COR-L47 (cell line): ENCODE measurements at places on chromosomes 4 and X.

GRCh38 chr4:78031417-78031950 is 25.6 kb upstream of the FRAS1 start:
- no peak for DNase-seq

GRCh38 chr4:113958766-113959538 is 20.5 kb downstream of the ARSJ start:
- peak; percentile 6 for DNase-seq

DNA sequence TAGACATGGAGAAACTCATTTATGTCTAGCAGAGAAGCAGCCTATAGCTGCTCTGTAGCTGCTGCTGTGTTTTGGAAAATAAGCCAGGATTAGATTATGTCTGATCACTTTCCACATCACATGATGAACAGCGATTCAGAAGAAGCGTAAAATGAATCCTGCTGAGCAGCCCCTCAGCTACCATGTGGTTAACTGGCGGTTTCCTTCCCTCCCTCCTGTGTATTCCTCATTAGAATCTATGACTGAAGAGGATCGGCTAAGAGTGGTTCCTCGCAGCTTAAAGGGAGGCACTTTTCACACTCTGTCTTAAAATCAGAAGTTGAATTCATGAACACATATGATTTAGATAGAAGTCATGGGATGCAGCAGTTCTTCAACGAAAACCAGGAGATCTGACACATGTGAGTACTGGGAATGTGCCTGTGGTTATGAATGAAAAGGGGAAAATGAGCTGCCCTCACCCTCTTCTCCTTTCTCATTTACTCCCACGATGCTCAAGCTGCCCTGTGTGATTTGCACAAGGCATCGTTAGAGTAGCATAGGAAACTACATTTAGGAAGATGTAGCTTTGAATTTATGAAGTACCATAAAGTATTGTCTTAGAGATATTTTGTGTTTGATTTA is at the start of gene PPEF1:
PPEF1 (plus strand) TSS at position 220 of the 624 bp plus-strand sequence; CDS start at position 356, 136 bp downstream.
- no peak for DNase-seq

DNA sequence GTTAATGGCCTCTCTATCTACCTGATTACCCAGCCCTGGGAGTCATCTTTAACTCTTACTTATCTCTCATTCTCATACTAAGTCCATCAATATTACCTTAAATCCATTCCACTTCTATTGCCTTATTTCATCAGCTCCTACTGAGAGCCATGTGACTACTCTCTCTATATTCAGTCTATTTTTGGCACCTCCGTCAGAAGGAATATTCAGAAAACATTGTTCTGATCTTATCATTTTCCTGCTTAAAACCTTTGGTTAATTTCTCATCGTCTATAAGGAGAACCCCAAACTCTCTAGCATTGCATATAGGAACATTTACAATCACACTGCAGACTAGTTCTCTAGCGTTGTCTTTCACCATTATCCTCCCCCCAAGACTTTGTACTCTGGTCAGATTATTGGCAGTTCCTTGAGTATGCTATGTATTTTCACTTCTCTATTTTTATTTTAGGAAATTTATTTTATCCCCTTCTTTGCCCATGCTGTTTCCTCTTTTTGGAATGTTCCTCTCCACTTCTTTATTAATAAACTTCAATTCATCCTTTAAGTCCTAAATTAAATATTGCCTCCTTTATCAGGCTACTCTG is 13.7 kb upstream of the AMMECR1 start:
- DNase-seq = no peak

DNA sequence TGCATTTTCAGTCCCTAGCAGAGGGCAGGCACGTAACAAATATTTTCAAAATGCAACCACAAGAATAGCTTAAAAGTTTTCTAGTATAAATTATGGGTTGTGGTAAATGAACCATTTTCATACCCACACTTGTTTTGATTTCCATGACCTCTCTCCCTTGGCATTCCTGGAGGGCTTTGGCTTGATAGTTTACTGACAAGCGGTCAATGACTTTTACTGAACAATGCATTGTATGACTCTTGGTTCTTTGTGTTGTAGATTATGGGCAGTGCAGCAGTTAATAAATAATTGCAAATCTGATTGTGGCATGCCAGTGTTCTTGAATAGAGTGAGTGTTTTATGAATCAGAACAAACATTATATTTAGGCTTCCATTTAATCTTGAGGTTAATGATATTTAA is 285.2 kb upstream of the ARX start:
- DNase-seq = no peak
